ENCODE measurements at places on chromosomes 6 and 20. TPM values are rescaled to one million over a fixed set of nuclear protein-coding genes. Genes with fewer than 3 reads are reported as not detected.

- DNase-seq, result no peak
Measured at GRCh38 chr20:53897884-53898555, 172.4 kb downstream of the BCAS1 start.

- no peak for DNase-seq
Measured at GRCh38 chr6:170006071-170006899, 254.9 kb downstream of the ERMARD start.

GRCh38 chr6:26161322-26161721 lies 74.1 kb downstream of the HFE start:
- DNase-seq, result no peak

DNA sequence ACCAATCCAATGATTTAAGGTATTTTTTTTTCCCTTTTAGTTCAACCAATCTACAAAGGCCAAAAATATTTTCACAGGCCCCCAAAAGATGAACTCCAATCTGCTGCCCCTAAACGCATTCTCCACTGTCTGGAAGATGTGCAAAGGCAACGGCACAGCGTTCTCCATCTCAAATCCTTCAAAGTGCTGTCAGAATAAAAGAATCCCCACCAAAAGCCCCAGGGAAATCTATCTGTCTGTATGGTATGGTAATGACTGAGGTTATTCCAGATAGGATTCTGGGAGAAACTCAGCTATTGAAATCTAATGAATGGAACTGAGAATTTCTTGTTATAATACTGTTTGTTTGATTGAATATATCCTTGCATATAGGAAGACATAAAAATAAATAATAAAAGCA lies 217.8 kb upstream of the CCN2 start:
- no peak for DNase-seq

- no peak for DNase-seq
Measured at GRCh38 chr6:27187231-27188060, 60.1 kb upstream of the PRSS16 start.

GRCh38 chr20:2833761-2834160 lies 6.7 kb downstream of the PCED1A start:
- DNase-seq, result no peak

- DNase-seq, result no peak
Measured at GRCh38 chr6:45718871-45719270, 296.8 kb downstream of the CLIC5 start.

GRCh38 chr6:37116326-37116725 lies 53.6 kb upstream of the PIM1 start:
- no peak for DNase-seq

Gene BCAS1
- 5.9 TPM for polyA plus RNA-seq

DNA sequence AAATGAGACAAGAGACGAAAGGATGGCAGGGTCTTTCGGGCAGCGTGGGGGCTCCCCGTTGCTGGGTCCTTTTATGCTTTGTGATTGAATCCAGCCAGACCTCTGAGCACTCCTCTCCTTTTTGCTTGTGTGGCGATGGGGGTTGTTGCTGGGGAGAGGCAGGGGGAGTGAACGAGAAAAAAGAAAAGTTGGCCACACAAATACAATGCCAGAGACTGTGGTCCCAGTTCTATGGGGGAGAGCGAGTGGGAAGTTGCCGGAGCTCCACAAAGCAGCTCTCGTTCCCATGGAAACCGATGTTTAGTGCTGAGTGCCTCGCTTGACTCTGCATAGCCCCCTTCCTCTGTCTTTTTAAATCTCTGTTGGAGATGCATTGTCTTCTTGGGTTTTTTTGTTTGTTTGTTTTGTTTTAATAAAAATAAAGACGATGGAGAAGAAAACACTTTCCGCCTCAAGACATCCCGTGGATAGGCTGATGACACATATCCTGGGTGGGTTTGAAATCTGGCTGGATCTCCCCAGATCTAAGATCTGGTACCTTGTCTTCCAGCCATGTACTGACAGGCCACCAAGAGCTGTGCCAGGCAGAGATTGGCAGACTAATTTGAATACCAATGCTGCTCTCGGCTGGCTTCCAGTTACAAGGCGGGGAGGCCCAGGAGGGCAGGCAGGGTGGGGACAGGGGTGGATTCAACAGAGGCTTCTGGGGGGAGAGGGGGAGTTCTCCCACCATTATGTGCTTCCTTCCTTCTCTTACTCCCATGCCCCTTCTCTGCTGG lies 529.3 kb downstream of the QKI start:
- no peak for DNase-seq

DNA sequence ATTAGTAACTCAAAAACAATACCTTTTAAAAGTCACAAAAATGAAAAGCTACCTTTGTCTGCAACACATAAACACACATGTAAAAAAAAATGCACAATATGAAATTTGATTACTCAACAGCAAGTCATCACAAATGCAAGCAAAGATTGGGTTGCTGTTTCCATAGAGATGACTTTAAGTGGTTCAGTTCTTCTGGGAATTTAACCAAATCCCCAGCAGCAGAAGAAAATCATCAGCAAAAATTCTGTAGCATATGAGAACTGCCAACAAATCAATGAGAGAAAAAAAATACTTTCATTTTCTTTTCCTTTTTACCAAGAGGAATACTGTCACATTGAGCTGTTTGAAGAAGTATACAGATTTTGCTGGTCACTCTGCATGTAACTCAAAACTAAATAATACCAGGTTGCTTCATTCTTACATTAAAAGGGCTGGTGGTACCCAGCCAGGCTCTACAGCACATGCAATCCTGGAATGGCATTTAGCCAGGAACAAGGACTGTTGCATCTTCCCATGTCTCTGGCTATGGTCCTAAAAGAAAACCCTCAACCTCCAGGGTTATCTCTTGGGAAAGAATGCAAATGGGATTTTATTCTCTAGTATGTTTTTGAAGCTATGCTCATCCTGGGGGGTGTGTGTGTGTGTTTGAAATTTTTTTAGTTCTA lies 158.3 kb downstream of the OPRM1 start:
- DNase-seq, result no peak

DNA sequence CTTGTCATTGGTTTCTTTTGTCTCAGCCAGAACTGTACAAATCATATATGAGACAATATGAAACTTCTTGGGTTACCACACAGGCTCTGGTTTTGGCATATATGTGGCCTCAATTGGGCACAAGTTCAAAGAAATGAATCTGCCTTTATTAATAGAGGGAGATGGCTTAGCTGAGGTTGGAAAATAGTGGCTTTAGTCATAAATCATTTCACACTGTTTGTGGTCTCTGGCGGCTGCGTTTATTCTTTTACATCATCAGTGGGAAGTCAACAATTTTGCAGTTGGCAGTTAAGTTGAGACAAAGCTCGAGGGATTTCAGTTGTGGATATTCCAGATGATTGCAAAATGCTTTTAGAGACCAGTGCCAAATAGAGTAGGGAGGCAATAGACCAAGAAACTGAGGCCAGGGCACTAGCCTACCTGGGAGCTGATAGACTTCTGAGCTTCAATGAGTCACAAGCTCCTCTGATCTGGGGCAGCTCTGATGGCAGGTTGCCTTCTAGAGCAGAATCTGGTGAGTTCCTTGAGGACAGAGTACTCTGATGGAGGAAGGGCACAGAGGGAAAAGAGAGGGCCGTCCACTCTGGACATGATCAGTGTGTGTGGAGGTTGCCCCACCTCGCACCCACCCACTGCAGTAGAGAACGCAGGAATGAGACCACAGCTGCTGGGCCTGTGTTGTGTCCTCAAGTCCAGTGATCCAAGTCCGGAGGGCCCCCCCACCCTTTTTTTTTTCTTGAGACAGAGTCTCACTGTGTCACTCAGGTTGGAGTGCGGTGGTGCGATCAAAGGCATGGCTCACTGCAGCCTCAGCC lies 73.5 kb downstream of the ARMC2 start:
- DNase-seq, result no peak

DNA sequence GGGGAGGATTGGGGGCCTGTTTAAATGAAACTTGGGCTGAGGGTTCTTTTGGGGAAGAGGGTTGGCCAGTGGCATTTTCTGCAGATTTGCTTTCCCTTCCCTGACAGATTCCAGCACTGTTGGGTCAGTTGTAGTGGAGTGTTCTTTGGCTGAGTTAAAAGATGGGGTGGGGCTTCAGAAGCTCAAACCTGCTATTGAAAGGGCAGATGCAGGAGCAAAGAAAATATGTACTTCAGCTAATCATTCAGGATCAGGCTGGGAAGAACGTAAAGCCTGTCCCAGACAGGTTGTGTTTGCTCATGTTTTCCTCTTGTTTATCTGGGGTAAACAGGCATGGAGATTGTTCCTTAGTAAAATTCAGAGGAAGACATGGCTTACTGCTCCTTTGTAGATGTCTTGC lies 2.5 kb downstream of the SASH1 start:
- DNase-seq, result no peak

Gene C20orf204
- 1.4 TPM for polyA plus RNA-seq

Gene MICAL1
- 19.1 TPM for polyA plus RNA-seq

DNA sequence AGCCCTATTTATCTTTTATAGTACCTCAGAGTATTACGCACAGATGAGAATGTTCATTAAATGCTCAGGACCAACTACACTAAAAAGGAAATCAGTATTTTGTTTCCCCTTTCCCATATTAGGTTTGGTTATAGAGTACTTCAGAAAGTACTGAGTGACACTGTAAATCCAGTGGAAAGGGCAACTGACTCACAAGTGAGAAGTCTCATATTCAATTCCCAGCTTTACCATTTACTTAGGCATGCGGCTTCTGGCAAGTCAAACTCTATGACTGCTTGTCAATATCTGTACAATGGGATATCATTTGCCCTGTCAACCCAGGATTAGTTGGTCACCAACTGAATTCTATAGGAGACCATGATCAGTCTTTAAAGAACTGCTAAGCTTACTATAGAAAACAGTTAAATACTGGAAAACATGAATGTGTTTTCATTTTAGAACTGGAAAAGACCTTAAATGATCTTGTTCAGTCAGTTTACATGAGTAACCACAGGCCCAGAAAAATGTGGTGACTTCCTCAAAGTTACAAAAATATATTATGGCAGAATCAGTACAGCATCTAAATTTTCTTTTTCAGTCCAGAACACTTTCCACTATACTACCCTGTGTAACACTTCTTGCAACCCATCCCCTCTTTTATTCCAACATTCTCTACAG lies 3.6 kb downstream of the MAP3K7 start:
- DNase-seq, result no peak

Gene LY6G6D
- not detected for polyA plus RNA-seq

Gene FOXQ1
- polyA plus RNA-seq, result 13.4 TPM

Gene TRIM26
- polyA plus RNA-seq, result 28.8 TPM

DNA sequence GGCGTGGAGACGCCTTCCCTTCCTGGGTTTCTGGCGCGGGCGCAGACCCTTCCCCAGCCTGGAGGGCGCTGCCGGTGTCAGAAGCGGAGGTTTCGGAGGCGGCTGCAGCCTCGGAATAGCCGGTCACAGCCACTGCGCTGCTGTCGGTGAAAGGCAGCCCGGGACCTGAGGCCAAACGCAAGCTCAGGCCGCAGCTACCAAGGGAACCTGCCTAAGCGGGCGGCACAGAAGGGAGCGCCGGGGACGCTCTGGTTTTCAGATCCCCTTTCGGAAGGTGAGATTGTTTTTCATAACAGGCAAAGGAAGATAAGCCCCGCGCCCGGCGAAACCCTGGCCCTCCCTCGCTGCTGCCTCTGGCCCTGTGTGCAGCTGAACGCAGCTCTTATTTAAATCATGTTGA lies 116.5 kb downstream of the FAM120B start:
- no peak for DNase-seq

Gene RNF182
- polyA plus RNA-seq, result 2.9 TPM

DNA sequence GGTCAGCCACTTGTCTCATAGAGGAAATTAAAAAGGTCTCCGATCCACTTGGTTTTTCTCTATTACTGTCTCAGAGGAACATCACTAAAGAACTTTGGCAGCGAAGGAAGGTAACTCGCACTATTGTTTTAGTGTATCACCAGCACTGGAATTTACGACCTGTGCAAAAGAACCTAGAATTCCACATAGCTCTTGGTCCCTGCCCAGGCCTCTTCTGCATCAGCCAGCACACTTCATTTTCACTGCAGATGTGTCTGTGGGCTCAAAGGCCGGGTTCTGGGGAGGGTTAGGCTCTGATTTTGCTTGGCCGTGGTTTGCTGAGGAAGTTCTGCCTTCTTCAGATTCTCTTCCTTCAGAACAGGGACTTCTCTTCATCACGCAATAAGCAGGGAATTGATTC lies 102.8 kb upstream of the TMEM181 start:
- no peak for DNase-seq

DNA sequence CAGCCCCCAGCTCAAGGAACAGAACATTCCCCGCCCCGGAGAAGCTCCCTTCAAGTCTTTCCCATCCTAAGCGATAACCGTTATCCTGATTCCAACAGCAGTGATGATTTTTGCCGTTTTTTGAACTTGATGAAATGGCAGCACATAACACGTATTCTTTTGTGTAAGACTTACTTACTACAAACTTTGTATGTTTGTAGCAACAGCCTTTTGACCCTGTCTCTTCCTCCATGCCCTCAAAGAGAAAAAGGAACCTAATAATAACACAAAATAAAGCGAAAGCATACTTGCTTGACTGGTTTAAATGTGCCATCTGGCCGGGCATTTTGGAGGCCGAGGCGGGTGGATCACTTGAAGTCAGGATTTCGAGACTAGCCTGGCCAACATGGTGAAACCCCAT lies 26.4 kb upstream of the SLC9A8 start:
- no peak for DNase-seq

DNA sequence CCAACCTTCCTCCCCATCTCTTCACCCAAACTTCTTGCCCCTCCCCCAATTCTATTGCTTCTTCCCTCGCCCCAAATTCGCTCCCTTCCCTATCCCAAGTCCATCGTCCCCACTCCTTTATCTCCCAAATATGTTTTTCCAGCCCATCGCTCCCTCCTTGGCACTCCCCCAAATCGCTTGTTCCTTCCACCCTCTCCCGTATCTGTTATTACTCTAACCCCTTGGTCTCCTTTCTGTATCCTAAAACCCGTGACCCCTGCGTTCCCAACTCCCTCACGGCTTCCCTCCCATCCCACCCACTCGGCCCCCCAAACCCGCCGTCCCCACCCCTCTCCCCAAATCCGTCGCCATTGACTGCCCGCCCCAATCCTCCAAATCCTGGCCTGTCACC lies 584 bp downstream of the MTCH1 start:
- DNase-seq, result no peak

- DNase-seq, result no peak
Measured at GRCh38 chr20:59151820-59152219, 11.8 kb upstream of the ZNF831 start.

- DNase-seq, result no peak
Measured at GRCh38 chr6:129908858-129909257, 47.7 kb upstream of the TMEM244 start.

GRCh38 chr6:132192631-132193030 lies 208.6 kb downstream of the MOXD1 start:
- DNase-seq, result no peak

Gene COL19A1
- 0.11 TPM for polyA plus RNA-seq

DNA sequence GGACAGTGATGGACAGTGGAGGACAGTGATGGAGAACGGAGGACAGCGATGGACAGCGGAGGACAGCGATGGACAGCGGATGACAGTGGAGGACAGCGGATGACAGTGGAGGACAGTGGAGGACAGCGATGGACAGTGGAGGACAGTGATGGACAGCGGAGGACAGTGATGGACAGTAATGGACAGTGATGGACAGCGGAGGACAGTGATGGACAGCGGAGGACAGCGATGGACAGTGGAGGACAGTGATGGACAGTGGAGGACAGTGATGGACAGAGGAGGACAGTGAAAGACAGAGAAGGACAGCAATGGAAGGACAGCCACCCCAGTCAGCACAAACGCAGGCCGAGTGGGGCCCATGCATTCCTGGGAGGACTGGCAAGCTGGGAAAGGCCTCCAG lies 3.4 kb upstream of the NKAIN4 start:
- no peak for DNase-seq

- no peak for DNase-seq
Measured at GRCh38 chr6:156060013-156060412, 604.4 kb upstream of the NOX3 start.

Gene ZSWIM3
- polyA plus RNA-seq, result 4.2 TPM

All from left renal pelvis (tissue), 4 donors.